Activated T-cell treated with anti-CD3 and anti-CD28 coated beads, Interleukin-2, amount 50 U/mL, for 4 hours (primary cell): ENCODE measurements at places on chromosomes 3 and 15. TPM values are rescaled to one million over a fixed set of nuclear protein-coding genes. Genes with fewer than 3 reads are reported as not detected.

DNA sequence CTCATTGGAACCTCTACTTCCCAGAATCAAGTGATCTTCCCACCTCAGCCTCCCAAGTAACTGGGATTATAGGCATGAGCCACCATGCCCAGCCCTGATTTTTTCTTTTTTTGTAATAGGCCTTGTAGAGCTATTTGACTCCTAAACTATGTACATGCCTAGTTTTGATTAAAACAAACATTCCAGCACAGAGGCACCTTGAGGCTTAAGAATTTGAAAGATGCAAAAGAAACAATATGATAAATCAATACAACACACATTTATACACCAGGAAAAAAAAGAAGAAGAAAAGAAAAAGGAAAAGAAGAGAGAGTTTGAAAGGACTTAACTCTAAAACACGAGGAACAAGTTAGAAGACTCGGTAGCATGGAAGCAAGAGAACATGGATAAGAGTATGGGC is 13.9 kb upstream of the FRMD5 start:
- DNase-seq, result no peak

GRCh38 chr3:59303452-59303851 is 253.6 kb upstream of the CFAP20DC start:
- DNase-seq, result no peak

DNA sequence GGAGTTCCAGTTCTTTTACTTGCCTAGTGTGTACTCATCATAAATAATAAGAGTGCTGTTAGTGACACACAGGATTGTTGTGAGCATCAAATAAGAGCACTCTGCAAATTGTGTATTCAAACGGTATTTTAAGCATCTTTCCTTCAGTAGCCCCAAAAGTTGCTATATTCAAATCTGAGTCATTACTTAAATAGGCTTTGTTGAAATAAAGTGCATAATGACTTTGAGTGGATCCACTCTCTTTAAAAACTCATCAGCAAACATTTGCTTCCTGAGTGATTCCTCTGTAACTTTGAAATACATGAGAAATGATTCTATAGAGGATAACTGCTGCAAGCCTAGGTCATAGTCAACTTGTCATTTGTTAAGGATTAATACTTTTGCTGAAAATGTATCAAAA is 29.3 kb upstream of the PLCL2 start:
- DNase-seq, result no peak

- peak; percentile 76 for DNase-seq
These were observed 108.1 kb downstream of the KLF13 start for GRCh38 chr15:31434588-31435260.

The DLL4 gene
- 0.05 TPM for total RNA-seq

The LMCD1 gene
- 1.8 TPM for total RNA-seq

The SH2D7 gene
- not detected for total RNA-seq

The IL17RB gene
- 1.3 TPM for total RNA-seq
